ENCODE measurements at places on chromosomes 7 and 10.

DNA sequence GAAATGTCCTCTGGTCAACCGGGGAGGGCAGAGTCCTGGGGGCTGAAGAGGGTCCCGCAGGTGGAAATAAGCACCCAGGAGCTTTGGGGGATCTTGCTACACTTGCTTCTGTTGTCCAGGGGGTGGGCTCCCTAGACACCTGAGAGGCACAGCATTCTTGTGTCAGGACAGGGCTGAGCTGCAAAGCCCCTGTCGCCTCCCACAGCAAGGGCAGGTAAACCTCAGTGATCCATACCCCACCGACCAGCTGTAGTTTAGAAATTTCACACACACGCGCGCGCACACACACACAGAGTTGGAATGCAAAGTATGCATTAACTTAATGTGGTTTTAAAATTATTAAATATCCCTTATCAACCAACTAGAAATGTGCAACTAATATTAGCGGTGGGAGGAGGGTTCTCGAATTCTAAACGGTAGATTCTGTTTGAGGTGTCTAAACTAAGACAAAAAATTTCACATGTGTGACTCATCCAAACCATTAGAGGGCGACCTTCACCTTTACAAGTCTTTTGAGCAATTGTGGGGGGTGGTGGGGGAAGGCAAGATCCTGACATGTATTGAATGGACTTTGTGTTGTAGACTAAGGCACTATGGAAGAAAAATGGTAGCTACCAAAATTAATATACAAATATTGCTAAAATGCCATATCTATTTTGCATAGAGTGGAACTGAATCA is 34.3 kb upstream of the PTF1A start:
- DNase-seq = peak; percentile 38

DNA sequence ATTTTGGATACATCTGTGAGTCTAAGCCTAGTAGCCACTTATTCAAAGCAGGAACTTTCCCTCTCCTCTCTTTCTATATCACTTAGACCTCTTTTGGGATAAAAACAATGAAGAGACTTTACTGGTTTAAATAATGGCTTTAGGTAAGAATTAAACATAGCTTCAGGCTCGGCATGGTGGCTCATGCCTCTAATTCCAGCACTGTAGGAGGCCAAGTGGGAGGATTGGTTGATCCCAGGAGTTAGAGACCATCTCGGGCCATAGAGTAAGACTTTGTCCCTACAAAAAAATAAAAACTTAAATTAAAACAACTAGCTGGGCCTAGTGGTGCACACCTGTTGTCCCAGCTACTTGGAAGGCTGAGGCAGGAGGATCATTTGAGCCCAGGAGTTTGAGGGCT is 304.3 kb downstream of the THSD7A start:
- no peak for DNase-seq

GRCh38 chr10:14062528-14063260 is 268.0 kb downstream of the FRMD4A start:
- no peak for DNase-seq

GRCh38 chr10:16690417-16690816 is 126.8 kb downstream of the RSU1 start:
- DNase-seq = no peak

Data from tongue (tissue), 3 donors.